ENCODE measurements at places on chromosomes 12 and 14. TPM values are rescaled to one million over a fixed set of nuclear protein-coding genes. Genes with fewer than 3 reads are reported as not detected.

GRCh38 chr12:117047810-117048584 is 51.2 kb downstream of the TESC start:
- no peak overlapping the region for H3K4me3 ChIP-seq
- no peak overlapping the region for H3K27ac ChIP-seq
- no peaks in the 10 kb centered on the region for H3K4me1 ChIP-seq
- H3K36me3 ChIP-seq: no peaks in the 10 kb centered on the region
- no peaks in the 10 kb centered on the region for H3K27me3 ChIP-seq

DNA sequence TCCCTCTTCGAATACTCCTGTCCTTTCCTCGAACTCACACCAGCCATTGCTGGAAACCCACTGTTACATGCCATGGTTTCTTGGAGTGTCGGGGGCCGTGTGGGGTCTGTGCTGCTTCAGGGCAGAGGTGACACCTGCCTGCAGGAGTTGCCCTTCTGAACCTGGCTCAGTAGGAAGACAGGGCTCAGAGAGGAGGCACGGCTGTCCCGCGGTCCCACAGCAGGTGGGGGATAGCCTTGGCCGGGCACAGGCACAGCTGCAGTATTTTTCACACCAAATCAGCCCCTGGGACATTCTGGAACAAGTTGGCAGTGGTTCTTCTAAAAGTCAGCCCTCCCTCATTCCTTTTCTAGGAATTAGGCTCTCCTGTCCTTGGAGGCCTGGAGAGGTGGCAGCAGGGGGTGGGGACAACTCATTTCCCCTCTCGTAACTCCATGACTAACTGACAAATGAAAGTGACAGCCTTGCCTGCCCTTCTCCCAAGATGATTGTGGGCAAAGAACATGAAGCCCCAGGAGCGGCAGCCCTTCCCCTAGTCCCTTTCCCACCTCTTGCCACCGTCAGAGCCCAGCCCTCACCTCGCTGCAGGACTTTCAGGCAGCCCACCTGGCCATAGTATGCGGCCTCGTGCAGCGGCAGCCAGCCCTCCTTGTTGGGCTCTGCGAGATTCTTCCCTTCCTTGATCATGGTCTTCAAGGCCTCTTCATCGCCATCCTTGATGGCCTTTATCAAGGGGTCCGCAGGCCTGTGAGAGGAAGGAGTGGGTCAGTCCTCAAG is 22.4 kb downstream of the ASB2 start:
- peak overlapping the region; percentile 91 for H3K4me3 ChIP-seq
- H3K36me3 ChIP-seq: peaks cover 69% of the 10 kb centered on the region
- peak overlapping the region; percentile 99 for H3K27ac ChIP-seq
- H3K27me3 ChIP-seq: no peaks in the 10 kb centered on the region
- no peak for DNase-seq

GRCh38 chr12:104650541-104650940 is 193.8 kb downstream of the CHST11 start:
- no peaks in the 10 kb centered on the region for H3K27me3 ChIP-seq
- H3K27ac ChIP-seq: no peak overlapping the region
- no peak overlapping the region for H3K4me3 ChIP-seq

DNA sequence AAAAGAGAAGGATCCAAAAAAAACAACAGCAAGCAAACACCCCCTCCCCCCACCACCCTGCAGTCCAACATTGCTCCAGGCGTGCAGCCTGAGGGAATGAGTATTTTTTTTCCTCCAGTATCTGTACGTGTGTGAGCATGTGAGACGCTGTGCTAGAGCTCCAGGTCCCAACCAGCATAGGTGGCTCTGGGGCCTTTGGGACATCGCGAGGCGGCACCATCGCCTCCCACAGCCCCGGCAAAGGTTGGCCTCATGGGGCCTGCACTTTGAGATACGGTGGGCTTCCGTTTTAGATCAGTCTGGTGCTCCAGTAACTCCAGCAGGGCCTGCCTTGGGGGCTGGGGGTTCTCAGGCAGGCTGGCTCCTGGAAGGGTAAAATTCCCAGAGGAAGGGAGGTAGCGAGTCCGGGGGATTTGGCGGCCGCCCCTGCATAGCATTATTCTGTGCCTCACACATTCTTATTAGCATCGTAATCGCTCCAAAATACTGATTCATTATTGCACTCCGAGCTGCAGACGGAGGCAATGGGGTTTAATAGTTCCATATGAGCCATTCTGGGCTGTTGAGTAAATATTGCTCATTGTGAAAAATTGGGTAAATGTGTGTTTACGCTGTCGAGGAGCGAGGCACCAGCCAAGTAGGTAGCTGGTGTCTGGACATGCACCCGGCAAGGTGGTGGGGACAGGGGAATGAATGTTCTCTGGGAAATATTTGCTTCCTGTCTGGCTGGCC is 143.1 kb upstream of the MYL2 start:
- no peaks in the 10 kb centered on the region for H3K36me3 ChIP-seq
- DNase-seq: no peak
- H3K27me3 ChIP-seq: no peaks in the 10 kb centered on the region
- H3K4me1 ChIP-seq: peaks cover 5% of the 10 kb centered on the region

GRCh38 chr14:95832012-95832411 is 44.6 kb upstream of the TUNAR start:
- H3K4me1 ChIP-seq: peaks cover 7% of the 10 kb centered on the region
- H3K36me3 ChIP-seq: no peaks in the 10 kb centered on the region
- H3K27me3 ChIP-seq: peaks cover 1% of the 10 kb centered on the region
- no peak overlapping the region for H3K27ac ChIP-seq

The RAD9B gene
- total RNA-seq: 2.0 TPM

The DPPA3 gene
- not detected for total RNA-seq

The MIP gene
- not detected for total RNA-seq

DNA sequence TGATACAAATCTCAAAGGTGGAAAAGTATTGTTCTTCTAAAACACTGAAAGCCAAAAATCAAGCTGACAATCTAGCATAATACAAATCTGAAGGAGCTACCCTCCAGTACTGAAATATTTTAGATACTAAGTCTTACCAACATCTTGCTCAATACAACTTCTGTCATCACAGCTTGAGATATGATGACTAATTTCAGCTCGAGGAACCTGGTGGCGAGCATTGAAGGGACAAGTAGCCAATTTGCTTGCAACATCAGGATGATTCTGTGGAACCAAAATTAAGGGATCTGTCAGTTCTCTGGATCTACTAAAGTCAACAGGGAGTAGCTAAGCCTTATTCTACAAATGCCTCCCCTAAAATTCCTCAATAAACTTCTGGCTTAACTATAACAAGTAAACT is 10.4 kb downstream of the GTSF1 start:
- H3K4me3 ChIP-seq: no peak overlapping the region
- H3K36me3 ChIP-seq: no peaks in the 10 kb centered on the region
- H3K4me1 ChIP-seq: no peaks in the 10 kb centered on the region

DNA sequence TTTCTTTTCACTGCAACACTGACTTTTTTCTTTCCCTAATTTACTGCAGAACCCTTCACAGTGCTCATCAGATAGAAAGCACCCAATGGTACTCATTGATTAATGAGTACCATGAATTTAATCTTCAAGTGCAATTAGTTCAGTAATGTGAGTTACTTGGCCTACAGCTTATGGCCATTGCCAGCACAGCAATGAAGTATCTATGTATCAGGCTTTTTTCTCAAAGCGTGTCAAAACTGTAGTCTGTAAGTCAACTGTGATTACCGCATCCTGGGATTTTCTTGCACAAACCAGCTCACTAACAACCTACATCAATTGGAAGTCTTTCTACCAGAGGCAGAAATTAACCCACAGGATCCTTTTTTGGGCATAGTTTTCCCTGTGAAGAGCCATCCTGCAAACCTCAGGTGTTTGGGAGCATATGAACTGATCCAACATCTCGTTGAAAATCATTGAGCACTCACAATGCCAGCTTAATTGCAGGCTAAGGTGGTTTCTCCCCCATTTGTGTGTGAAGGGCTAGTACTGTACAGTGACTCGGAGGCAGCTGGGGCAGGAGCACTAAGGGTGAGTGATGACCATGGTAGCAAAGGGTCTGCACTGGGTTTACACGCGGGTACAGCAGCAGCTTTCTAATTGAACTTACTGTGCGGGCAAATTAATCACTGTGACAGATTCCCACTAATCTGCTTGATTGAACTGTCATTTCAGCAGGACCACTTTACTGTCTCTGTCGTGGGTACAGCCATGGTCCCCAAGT is 619.3 kb downstream of the SNAPC1 start:
- no peak overlapping the region for H3K27ac ChIP-seq
- H3K4me3 ChIP-seq: no peak overlapping the region
- DNase-seq: no peak
- H3K36me3 ChIP-seq: no peaks in the 10 kb centered on the region
- H3K4me1 ChIP-seq: no peaks in the 10 kb centered on the region

DNA sequence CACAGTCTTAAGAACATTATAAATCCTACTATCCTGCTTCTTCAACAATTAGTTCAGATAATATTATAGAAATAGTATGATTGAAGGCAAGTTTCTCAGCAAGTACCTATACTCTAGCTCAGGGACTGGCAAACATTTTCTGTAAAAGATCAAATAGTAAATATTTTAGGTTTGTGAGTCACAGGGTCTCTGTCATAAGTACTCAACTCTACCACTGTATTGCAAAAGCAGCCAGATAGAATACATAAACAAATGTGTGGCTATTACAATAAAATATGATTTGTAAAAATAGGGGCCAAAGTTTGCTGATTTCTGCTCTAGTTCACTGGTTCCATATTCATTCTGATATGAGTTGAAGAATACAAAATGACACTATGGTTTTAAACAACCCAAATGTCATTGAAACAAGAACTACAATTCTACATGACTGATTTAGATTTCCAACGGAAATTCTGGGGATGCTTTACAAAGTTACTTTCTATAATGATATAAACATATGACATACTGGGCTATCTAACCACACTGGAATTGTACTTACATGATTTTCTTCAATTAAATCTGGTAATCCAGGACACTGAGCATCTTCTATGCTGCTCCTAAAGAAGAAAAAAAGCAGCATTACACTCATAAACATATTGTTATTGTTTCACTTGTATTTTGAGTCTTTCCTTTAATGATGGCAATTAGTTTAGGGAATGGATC is 23.2 kb downstream of the LGALS3 start:
- no peak for DNase-seq
- H3K36me3 ChIP-seq: peaks cover 65% of the 10 kb centered on the region
- no peaks in the 10 kb centered on the region for H3K27me3 ChIP-seq
- no peak overlapping the region for H3K4me3 ChIP-seq
- no peak overlapping the region for H3K27ac ChIP-seq

GRCh38 chr14:34684578-34684977 is 29.8 kb downstream of the CFL2 start:
- DNase-seq: no peak
- H3K36me3 ChIP-seq: no peaks in the 10 kb centered on the region
- H3K4me3 ChIP-seq: no peak overlapping the region

The FBRSL1 gene
- total RNA-seq: 36.7 TPM

DNA sequence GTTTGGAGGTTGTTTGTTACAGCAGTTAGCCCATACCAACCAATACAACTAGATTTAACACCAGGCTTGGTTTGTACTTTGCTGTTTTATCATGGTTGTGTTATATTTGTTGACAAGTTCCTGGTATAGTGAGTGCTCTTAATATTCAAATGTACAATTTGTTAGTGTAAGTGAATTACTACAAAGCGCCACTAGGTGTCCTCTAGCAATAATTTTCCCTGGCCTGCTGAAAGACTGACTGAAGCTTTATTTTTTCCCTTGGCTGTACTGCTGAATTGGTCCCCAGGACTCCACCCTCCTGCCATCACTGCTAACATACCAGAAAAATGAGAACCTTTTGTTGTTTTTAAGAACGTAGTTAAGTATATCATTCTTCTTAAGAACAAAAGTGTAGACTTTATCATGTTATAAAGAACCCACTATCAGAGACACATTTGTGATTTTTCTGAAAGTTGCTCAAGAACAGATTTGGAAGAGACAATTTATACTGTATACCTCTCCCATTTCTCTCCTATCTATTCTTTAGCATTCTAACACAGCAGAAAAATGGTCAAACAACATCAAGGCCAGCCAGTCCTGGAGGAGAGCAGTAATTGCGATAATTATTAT is 75.3 kb upstream of the FAR2 start:
- DNase-seq: no peak
- no peak overlapping the region for H3K27ac ChIP-seq
- no peaks in the 10 kb centered on the region for H3K36me3 ChIP-seq
- H3K27me3 ChIP-seq: peaks cover 21% of the 10 kb centered on the region

The ZNF384 gene
- total RNA-seq: 78.1 TPM

The NELL2 gene
- 10.1 TPM for total RNA-seq

GRCh38 chr12:51822956-51823355 is 25.6 kb downstream of the FIGNL2 start:
- no peak overlapping the region for H3K4me3 ChIP-seq
- no peaks in the 10 kb centered on the region for H3K36me3 ChIP-seq
- peaks cover 10% of the 10 kb centered on the region for H3K27me3 ChIP-seq

- peak overlapping the region; percentile 89 for H3K4me3 ChIP-seq
- H3K27me3 ChIP-seq: no peaks in the 10 kb centered on the region
- H3K27ac ChIP-seq: no peak overlapping the region
- peaks cover 29% of the 10 kb centered on the region for H3K4me1 ChIP-seq
These were observed 1.2 kb downstream of the GNPNAT1 start for GRCh38 chr14:52790011-52790755.

GRCh38 chr14:59688224-59689170 is 111.9 kb upstream of the CCDC175 start:
- peak; percentile 33 for DNase-seq
- H3K4me1 ChIP-seq: no peaks in the 10 kb centered on the region
- no peaks in the 10 kb centered on the region for H3K36me3 ChIP-seq
- no peak overlapping the region for H3K27ac ChIP-seq
- H3K27me3 ChIP-seq: peaks cover 5% of the 10 kb centered on the region
- H3K4me3 ChIP-seq: no peak overlapping the region

The FGF23 gene
- total RNA-seq: not detected

The COX8C gene
- not detected for total RNA-seq

DNA sequence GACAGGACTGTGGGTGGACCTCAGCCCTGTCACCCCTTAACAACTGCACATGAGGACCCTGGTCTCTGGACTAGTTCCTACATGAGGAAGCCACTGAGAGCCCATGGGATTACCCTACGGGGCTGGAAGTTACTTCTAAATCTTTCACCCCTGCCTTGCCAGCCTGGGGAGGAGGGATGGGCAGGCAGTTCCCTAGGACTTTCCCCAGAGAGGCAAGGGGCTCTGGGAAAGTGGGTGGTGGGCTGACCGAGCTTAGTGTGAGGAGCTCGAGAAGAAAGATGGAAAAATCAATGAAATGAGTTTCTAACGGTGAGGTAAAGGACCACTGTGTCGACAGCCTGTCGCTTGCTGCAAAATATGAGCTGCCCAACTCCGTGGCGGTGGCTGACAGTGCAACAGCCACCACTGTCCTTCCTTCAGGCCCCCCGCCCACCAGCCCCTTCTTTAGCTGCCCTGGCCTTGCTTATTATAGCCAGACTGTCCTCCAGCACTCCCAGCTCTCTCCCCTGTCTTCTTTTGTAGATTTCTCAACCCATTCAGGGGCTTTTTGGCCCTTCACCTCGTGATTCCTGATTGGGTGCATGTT is 5.0 kb downstream of the ZFHX2 start:
- no peak for DNase-seq
- H3K36me3 ChIP-seq: no peaks in the 10 kb centered on the region
- H3K27ac ChIP-seq: no peak overlapping the region
- no peaks in the 10 kb centered on the region for H3K4me1 ChIP-seq

The RBP5 gene
- 1.8 TPM for total RNA-seq

GRCh38 chr12:41663598-41664265 is 475.6 kb downstream of the PDZRN4 start:
- no peak for DNase-seq
- no peaks in the 10 kb centered on the region for H3K4me1 ChIP-seq
- H3K36me3 ChIP-seq: no peaks in the 10 kb centered on the region
- no peaks in the 10 kb centered on the region for H3K27me3 ChIP-seq

GRCh38 chr14:87483271-87484260 is 509.4 kb downstream of the GALC start:
- no peak for DNase-seq
- no peak overlapping the region for H3K4me3 ChIP-seq
- no peaks in the 10 kb centered on the region for H3K27me3 ChIP-seq
- no peaks in the 10 kb centered on the region for H3K36me3 ChIP-seq
- no peak overlapping the region for H3K27ac ChIP-seq

All from activated CD4-positive, alpha-beta memory T cell treated with anti-CD3 and anti-CD28 coated beads, Interleukin-2, amount 10 ng/mL, durations not matched to agents 7 days and 5 days (primary cell).